ENCODE measurements at places on chromosomes 13 and 19.

GRCh38 chr13:45732916-45733315 is 30.8 kb downstream of the CBY2 start:
- no peaks in the 10 kb centered on the region for H3K36me3 ChIP-seq
- no peaks in the 10 kb centered on the region for H3K4me1 ChIP-seq
- no peaks in the 10 kb centered on the region for H3K27me3 ChIP-seq
- DNase-seq: no peak
- H3K27ac ChIP-seq: no peak overlapping the region

DNA sequence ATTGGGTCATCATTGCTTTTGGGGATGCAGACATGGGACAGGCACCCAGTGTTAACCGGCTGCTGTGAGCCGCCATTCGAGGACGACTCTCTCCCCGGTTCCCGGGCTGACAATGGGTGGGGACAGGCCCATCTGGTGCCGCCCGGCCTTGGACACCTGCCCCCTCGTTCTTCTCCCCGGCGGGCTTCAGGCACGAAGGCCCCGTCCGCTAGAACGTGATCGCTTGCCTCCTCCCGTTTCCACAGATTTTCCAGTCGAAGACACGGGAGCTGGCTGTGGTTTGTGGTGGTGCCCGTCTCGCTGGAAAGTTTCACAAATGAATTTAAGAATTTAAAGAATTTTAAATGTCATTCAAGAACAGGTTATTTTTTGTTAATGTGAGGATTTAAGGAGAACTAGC is 2.0 kb downstream of the PALM start:
- peak overlapping the region; percentile 81 for H3K27ac ChIP-seq
- no peaks in the 10 kb centered on the region for H3K27me3 ChIP-seq
- peak overlapping the region; percentile 81 for H3K4me3 ChIP-seq
- H3K36me3 ChIP-seq: no peaks in the 10 kb centered on the region

GRCh38 chr13:44833626-44834025 is 155.6 kb downstream of the NUFIP1 start:
- H3K27me3 ChIP-seq: no peaks in the 10 kb centered on the region
- H3K27ac ChIP-seq: no peak overlapping the region
- H3K4me3 ChIP-seq: no peak overlapping the region
- H3K36me3 ChIP-seq: no peaks in the 10 kb centered on the region
- no peak for DNase-seq

DNA sequence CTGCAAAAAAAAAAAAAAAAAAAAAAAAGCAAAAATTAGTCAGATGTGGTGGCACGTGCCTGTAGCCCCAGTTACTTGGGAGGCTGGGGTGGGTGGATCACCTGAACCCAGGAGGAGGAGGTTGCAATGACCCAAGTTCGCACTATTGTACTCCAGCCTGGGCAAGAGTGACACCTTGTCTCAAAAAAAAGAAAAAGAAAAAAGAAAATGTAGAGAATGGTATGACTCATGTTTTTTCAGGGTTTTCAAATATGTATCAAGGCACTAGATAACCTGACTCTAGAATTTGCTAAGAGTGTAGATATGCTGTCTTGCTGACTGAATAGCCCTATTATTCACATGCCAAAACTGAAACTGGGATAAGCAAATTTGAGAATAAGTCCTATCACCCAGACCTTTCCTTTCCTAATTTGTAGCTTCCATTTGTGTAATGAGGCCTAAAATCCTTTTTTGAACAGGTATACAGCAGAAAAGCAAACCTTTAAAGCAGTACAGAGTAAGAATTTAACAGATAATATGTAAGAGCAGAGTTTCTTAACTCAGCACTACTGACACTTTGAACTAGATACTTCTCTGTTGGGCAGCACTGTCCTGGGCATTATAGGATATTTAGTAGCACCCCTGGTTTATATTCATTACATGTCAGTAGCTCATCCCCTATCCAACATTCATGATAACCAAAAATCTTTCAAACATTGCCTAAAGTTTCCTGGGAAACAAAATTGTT is 108.6 kb downstream of the ELF1 start:
- DNase-seq: no peak
- H3K27ac ChIP-seq: no peak overlapping the region
- H3K4me1 ChIP-seq: no peaks in the 10 kb centered on the region
- H3K36me3 ChIP-seq: no peaks in the 10 kb centered on the region
- no peak overlapping the region for H3K4me3 ChIP-seq

GRCh38 chr19:47122359-47123335 is 8.0 kb upstream of the SAE1 start:
- no peaks in the 10 kb centered on the region for H3K36me3 ChIP-seq
- DNase-seq: no peak
- H3K27me3 ChIP-seq: no peaks in the 10 kb centered on the region
- peak overlapping the region; percentile 19 for H3K27ac ChIP-seq

GRCh38 chr13:103224804-103225203 is 158.6 kb upstream of the SLC10A2 start:
- no peaks in the 10 kb centered on the region for H3K36me3 ChIP-seq
- H3K27ac ChIP-seq: no peak overlapping the region
- H3K27me3 ChIP-seq: no peaks in the 10 kb centered on the region
- H3K4me1 ChIP-seq: no peaks in the 10 kb centered on the region

DNA sequence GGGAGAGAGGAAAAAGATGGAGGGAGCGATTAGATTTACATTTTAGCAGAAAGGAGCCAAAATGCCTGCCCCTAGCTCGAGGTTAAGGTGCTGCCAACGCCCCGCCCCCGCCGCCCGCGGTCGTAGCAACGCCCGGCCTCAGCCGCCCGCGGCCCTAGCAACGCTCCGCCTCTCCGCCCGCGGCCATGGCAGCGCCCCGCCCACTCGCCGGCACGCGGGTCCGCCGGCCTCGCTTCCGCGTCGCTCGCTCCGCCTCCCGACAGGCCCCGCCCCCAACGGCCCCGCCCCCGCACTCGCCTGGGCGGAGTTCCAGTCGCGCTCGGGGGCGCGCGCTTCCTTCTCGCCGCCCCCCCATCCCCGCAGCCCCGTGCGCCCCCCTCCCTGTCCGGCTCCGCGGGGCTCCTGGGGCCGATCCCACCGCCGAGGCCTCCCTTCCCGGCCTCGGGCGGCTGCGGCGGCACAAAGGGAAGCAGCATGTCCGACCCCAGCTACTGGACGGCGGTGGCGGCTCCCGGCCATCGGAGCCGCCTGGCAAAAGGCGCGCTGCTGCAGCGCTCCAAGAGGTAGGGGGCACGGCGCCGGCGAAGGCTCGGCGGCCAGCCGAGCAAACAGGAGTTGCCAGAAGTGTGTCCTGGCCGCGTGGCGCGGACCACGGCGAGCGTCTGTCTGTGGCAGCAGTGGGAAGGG is 20.3 kb downstream of the MAST3 start:
- H3K27ac ChIP-seq: peak overlapping the region; percentile 63
- peaks cover 24% of the 10 kb centered on the region for H3K4me1 ChIP-seq
- peak; percentile 79 for DNase-seq
- H3K36me3 ChIP-seq: no peaks in the 10 kb centered on the region
- no peaks in the 10 kb centered on the region for H3K27me3 ChIP-seq
- peak overlapping the region; percentile 82 for H3K4me3 ChIP-seq

- peak overlapping the region; percentile 0 for H3K27ac ChIP-seq
- H3K4me3 ChIP-seq: no peak overlapping the region
- no peaks in the 10 kb centered on the region for H3K36me3 ChIP-seq
- no peaks in the 10 kb centered on the region for H3K4me1 ChIP-seq
These were observed 50.0 kb upstream of the WDFY2 start for GRCh38 chr13:51534041-51534817.

GRCh38 chr13:26022538-26023292 is 29.1 kb downstream of the SHISA2 start:
- H3K27ac ChIP-seq: no peak overlapping the region
- no peaks in the 10 kb centered on the region for H3K27me3 ChIP-seq
- DNase-seq: peak; percentile 87
- no peaks in the 10 kb centered on the region for H3K36me3 ChIP-seq
- H3K4me3 ChIP-seq: no peak overlapping the region
- peaks cover 38% of the 10 kb centered on the region for H3K4me1 ChIP-seq

- DNase-seq: peak; percentile 90
- H3K4me3 ChIP-seq: peak within 1 kb of the TSS; percentile 65
- peak within 1 kb of the TSS; percentile 85 for H3K27ac ChIP-seq
- H3K27me3 ChIP-seq: no peaks in the 10 kb centered on the region
- no peaks in the 10 kb centered on the region for H3K4me1 ChIP-seq
These were observed at the start of gene ZNF331 for GRCh38 chr19:53537521-53538377. ZNF331 (plus strand) TSS chr19:53538145; CDS start chr19:53569377, 31,232 bp downstream.

- no peaks in the 10 kb centered on the region for H3K4me1 ChIP-seq
- H3K27ac ChIP-seq: no peak overlapping the region
- H3K27me3 ChIP-seq: no peaks in the 10 kb centered on the region
- no peak overlapping the region for H3K4me3 ChIP-seq
- DNase-seq: no peak
These were observed 53.2 kb downstream of the GPR12 start for GRCh38 chr13:26707122-26708006.

- no peak overlapping the region for H3K4me3 ChIP-seq
- H3K27ac ChIP-seq: no peak overlapping the region
- no peaks in the 10 kb centered on the region for H3K36me3 ChIP-seq
- no peak for DNase-seq
- no peaks in the 10 kb centered on the region for H3K27me3 ChIP-seq
These were observed 38.0 kb downstream of the ADGRE1 start for GRCh38 chr19:6925386-6925785.

DNA sequence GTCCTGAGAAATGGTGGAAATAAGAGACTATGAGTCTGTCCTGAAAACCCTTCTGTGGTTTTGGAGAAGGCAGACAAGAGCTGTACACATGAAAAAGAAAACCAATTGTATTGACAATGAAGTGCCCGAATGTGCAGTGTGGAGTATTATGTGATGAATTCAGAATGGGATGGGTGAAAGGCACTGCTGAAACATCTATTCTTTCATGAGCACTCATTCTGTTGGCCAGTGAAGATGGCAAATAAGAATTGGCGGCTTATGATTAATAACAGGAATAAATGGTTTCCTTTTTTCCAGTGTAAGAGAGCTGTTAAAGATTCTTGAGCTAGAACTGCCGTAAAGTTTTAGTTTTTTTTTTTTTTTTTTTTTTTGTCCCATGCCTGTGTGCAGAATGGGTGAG is 5.7 kb downstream of the POLR1D start:
- H3K36me3 ChIP-seq: no peaks in the 10 kb centered on the region
- no peak for DNase-seq
- no peaks in the 10 kb centered on the region for H3K4me1 ChIP-seq
- H3K27ac ChIP-seq: no peak overlapping the region
- no peak overlapping the region for H3K4me3 ChIP-seq
- no peaks in the 10 kb centered on the region for H3K27me3 ChIP-seq

DNA sequence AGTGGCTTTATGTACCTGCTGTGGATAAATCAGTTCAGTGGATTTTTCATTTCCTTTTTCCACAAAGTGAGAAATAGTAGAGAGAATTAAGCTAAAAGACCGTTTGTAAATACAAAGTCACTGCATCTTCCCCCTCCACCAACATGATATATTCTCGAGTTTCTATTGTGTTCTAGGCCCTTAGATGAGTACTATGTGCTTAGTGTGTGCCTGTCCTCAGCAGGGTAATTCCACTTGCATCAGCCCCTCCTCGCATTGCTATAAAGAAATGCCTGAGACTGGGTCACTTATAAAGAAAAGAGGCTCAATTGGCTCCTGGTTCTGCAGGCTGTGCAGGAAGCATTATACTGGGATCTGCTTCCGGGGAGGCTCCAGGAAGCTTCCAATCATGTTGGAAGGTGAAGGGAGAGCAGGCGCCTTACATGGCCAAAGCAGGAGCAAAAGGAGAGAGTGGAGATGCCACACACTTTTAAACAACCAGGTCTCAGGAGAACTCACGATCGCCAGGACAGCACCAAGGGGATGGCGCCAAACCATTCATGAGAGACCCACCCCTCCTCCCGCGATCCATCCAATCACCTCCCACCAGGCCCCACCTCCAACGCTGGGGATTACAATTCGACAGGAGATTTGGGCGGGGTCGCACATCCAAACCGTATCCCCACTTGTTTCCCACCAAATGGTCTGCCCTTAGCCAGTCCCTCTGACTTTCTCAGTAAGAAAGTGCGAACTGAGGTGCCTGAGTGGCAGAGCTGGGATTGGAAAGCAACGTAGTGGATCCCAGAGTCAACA is 102.3 kb upstream of the ABCC4 start:
- peaks cover 8% of the 10 kb centered on the region for H3K4me1 ChIP-seq
- no peak overlapping the region for H3K27ac ChIP-seq
- no peak for DNase-seq
- H3K4me3 ChIP-seq: peak overlapping the region; percentile 45

DNA sequence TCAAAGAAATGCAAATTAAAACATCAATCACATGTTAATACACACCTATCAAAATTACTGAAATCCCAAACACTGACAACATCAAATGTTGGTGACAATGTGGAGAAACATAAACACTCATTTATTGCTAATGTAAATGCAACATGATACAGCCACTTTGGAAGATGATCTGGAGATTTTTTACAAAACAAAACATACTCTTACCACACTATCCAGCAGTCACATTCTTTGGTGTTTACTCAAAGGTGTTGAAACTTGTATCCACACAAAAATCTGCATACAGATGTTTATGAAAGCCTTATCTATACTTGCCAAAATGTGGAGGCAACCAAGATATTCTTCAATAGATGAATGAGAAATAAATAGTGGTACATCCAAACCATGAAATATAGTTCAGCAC is 1219.5 kb upstream of the PCDH20 start:
- no peaks in the 10 kb centered on the region for H3K4me1 ChIP-seq
- no peaks in the 10 kb centered on the region for H3K36me3 ChIP-seq
- H3K27me3 ChIP-seq: no peaks in the 10 kb centered on the region
- no peak overlapping the region for H3K4me3 ChIP-seq
- H3K27ac ChIP-seq: no peak overlapping the region

DNA sequence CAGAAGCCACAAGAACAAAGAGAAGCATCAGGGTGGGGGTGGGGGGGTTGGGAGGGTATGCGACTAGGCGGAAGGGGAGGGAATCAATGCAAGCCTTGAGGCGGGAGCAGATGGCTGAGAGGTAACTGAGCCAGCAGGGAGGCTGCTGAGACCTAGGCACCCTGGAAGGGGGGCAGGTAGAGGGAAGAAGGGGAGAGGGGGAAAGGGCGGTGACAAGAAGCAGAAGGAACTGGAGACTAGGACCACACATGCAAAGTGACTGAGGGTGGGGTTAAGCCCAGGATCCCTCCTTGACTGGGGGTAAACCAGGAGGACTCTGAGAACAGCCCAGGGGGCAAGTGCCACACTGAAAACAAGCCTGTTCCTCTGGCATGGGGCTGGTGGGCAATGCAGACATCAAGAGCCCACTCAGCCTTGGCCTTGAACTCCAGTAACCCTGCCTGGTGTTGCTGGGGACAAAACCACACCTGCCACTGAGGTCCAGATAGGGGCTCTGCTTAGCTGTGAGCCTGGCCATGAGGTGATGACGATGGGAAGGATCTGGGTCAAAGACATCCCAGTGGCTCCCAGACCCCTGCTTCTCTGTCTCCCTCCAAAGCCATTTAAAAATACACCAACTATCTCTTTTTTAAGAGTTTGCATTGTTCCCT is 20.3 kb downstream of the OPA3 start:
- no peak overlapping the region for H3K27ac ChIP-seq
- peaks cover 32% of the 10 kb centered on the region for H3K4me1 ChIP-seq
- no peaks in the 10 kb centered on the region for H3K36me3 ChIP-seq
- no peak overlapping the region for H3K4me3 ChIP-seq
- no peak for DNase-seq
- no peaks in the 10 kb centered on the region for H3K27me3 ChIP-seq

DNA sequence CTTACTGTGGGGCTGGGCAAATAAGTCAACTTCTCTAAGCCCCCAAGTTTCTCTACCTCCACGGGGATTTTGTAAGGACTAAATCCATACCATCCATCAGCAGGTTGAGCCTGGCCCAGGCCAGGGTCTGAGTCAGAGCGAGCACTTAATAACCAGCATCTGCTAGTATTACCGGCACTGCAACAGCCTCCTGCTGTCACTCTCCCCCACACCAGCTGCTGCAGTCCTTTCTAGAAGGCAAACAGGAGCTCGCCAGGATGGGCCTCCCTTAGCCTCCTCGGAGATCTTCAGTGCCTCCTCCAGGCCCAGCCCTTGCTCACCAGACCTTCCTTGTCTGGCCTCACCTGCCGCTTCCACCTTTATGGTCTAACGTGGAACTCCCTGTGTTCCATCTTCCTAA is 3.2 kb downstream of the NAPA start:
- H3K36me3 ChIP-seq: no peaks in the 10 kb centered on the region
- no peak overlapping the region for H3K4me3 ChIP-seq
- no peaks in the 10 kb centered on the region for H3K27me3 ChIP-seq
- H3K4me1 ChIP-seq: peaks cover 81% of the 10 kb centered on the region
- H3K27ac ChIP-seq: peak overlapping the region; percentile 95
